Cardiac muscle cell (in vitro differentiated cells and primary cell): ENCODE measurements at places on chromosomes 4 and X. TPM values are rescaled to one million over a fixed set of nuclear protein-coding genes. Genes with fewer than 3 reads are reported as not detected.

- DNase-seq = no peak
- H3K4me1 ChIP-seq = no peaks in the 10 kb centered on the region
- H3K4me3 ChIP-seq = no peak overlapping the region
- H3K27me3 ChIP-seq = no peaks in the 10 kb centered on the region
- H3K27ac ChIP-seq = no peak overlapping the region
Observed at GRCh38 chr4:59223292-59223941, 1976.7 kb upstream of the ADGRL3 start.

DNA sequence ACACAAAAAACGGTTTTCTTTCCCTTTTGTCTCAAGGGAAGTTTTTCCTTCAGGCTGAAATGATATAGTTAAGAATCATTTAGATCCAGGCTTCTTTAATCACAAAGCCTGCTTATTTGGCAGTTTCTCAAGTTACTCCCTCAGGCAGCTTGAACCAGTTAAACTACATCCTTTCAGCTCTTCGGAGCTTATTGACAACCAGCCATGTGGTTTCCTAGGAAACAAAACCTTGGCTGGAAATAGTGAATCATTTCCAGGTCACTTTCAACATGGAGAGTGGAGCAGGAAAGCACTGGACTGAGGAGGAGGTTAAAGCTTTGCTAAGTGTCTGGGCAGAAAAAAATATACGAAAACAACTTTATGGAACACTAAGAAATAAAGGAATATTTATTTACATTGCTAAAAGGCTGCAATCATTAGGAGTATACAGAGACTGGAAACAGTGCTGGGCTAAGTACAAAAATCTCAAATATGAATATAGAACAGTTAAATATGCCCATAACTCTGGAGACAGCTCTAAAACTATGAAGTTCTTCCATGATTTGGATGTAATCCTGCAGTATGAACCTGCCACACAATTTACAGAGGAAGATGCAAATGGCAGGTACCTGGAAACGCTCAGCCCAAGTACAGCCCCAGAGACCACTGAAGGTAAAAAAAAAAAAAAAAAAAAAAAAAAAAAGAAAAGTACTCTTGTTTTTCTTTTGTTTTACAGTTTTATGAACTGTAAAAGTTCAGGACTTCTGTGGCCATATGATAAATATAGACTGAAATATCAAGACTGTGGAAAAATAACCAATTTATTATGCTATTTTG lies 23.2 kb upstream of the AASDH start:
- H3K36me3 ChIP-seq = peaks cover 5% of the 10 kb centered on the region
- DNase-seq = peak; percentile 98
- H3K4me1 ChIP-seq = peaks cover 8% of the 10 kb centered on the region
- no peak overlapping the region for H3K4me3 ChIP-seq
- H3K27me3 ChIP-seq = no peaks in the 10 kb centered on the region
- peak overlapping the region; percentile 28 for H3K27ac ChIP-seq

GRCh38 chr4:186900232-186900900 lies 176.7 kb upstream of the FAT1 start:
- H3K36me3 ChIP-seq = no peaks in the 10 kb centered on the region
- peak; percentile 75 for DNase-seq
- H3K4me1 ChIP-seq = no peaks in the 10 kb centered on the region
- no peak overlapping the region for H3K4me3 ChIP-seq
- H3K27me3 ChIP-seq = no peaks in the 10 kb centered on the region

Gene UPF3B
- total RNA-seq = 5.4 and 5.5 TPM in 2 replicates

Gene SLC2A9
- 0.42 and 0.95 TPM in 2 replicates for total RNA-seq

DNA sequence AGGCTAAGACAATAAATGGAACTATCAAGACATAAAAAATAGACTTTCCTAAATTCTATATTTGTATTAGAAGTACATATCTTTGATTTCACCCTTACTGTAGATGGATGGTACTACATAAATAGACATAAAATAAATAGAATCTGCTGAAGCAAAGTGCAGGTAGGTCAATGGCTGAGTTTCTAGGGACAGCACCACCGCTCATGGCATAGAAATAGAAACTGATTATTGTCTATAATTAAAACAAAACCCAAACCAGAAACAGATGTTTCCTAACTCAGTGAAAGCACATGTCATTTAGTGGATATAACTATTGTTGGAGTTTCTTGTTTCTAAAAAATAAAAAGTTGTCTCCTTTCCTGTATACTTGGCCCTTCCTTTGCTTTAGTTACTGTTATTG lies 387.3 kb upstream of the ADGRL3 start:
- H3K4me1 ChIP-seq = no peaks in the 10 kb centered on the region
- H3K27me3 ChIP-seq = no peaks in the 10 kb centered on the region
- DNase-seq = no peak
- H3K36me3 ChIP-seq = no peaks in the 10 kb centered on the region

GRCh38 chr4:125008676-125009075 lies 296.1 kb upstream of the ANKRD50 start:
- no peaks in the 10 kb centered on the region for H3K4me1 ChIP-seq
- H3K36me3 ChIP-seq = no peaks in the 10 kb centered on the region
- H3K4me3 ChIP-seq = no peak overlapping the region
- no peaks in the 10 kb centered on the region for H3K27me3 ChIP-seq

GRCh38 chrX:120301960-120302359 lies 9.3 kb downstream of the TMEM255A start:
- no peak overlapping the region for H3K4me3 ChIP-seq
- no peaks in the 10 kb centered on the region for H3K36me3 ChIP-seq
- no peaks in the 10 kb centered on the region for H3K27me3 ChIP-seq
- no peak overlapping the region for H3K27ac ChIP-seq
- no peaks in the 10 kb centered on the region for H3K4me1 ChIP-seq

DNA sequence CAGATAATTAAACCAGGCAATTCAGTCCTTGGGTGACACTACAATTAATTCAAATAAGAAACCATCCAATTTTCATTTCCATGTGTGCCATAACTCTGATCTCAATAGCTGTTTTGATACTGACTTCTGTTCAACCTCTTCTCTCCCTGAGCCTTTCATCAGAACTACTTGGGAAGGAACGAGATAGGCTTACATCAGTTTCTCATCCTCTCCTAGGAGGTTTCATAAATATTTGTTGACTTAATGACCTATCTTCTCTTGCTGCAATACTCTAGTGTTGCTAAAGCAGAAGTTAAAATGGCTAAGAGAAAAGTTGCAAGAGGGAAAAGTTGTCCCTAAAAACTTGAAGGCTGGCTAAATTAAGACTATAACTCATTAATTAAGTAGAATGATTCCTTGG lies 41.8 kb downstream of the PRKG2 start:
- no peak for DNase-seq
- no peaks in the 10 kb centered on the region for H3K27me3 ChIP-seq
- no peak overlapping the region for H3K4me3 ChIP-seq
- H3K27ac ChIP-seq = no peak overlapping the region

Gene WNK3
- total RNA-seq = 4.9 and 5.6 TPM in 2 replicates

Gene ASB12
- 0.24 and 0.46 TPM in 2 replicates for total RNA-seq

DNA sequence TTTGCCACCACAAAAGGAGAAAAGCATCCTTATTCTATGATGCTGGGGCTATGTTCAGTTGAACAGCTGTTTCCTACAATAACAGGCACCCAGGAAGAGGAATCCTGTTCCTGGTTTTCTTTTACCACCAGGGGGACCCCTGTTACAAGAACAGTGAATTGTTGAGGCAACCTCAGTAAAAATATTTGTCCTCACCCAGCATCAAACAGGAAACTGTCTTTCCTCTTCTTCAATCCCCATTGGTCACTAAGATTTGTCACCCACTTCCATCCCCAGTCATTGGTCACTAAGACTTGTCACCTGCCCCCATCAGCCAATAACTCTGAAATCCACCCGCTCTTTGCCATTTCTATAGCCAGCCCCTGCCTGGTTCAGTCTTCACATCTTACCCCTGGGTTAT lies 143.5 kb upstream of the GALNT7 start:
- no peak overlapping the region for H3K4me3 ChIP-seq
- H3K36me3 ChIP-seq = no peaks in the 10 kb centered on the region
- no peaks in the 10 kb centered on the region for H3K4me1 ChIP-seq
- no peak overlapping the region for H3K27ac ChIP-seq

GRCh38 chrX:63918611-63919010 lies 133.6 kb upstream of the ARHGEF9 start:
- no peaks in the 10 kb centered on the region for H3K27me3 ChIP-seq
- no peak overlapping the region for H3K27ac ChIP-seq
- H3K36me3 ChIP-seq = no peaks in the 10 kb centered on the region
- no peaks in the 10 kb centered on the region for H3K4me1 ChIP-seq

- H3K27me3 ChIP-seq = no peaks in the 10 kb centered on the region
- H3K27ac ChIP-seq = no peak overlapping the region
- H3K36me3 ChIP-seq = no peaks in the 10 kb centered on the region
- H3K4me3 ChIP-seq = no peak overlapping the region
- DNase-seq = no peak
Observed at GRCh38 chr4:137226900-137227299, 305.4 kb downstream of the PCDH18 start.

GRCh38 chr4:88722276-88722780 lies 24.7 kb upstream of the NAP1L5 start:
- no peak overlapping the region for H3K4me3 ChIP-seq
- H3K4me1 ChIP-seq = no peaks in the 10 kb centered on the region
- H3K27me3 ChIP-seq = no peaks in the 10 kb centered on the region
- H3K27ac ChIP-seq = peak overlapping the region; percentile 46
- DNase-seq = no peak

DNA sequence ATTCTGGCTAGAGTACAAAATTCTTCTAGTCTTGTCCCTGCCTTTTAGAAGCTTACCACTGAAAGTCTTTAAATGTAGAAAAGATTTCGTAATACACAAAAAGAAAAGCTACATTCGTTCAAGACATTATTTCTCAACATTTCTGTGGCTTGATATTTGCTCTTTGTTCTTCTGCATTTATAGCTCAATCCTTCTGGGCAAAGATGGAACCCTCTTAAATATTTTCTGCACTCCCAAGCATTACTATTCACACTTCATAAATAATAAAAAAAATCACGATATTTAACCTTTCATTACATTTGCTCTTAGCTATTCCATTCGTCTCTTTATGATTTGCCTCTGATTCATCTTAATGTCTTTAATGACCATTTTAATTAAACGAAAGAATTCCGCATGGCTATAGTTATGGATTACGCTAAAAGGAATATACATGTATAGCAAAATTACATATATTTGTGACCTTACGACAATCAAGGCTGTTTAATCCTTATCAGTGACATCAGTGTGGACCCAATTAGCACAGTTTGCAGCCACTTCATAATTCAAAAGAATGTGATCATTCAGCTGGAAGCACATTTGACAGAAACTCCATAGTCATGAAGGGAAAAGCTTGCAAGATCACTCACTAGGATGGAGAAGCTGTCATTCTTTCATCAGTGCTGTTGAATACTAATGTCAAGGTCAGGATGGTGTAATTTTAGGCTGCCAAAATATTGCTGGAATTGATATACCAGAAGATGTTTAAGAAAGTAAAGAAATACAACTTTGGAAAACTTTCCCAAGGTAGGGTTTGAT lies 1075.0 kb upstream of the TENM3 start:
- DNase-seq = no peak
- no peaks in the 10 kb centered on the region for H3K4me1 ChIP-seq
- H3K4me3 ChIP-seq = no peak overlapping the region
- H3K36me3 ChIP-seq = no peaks in the 10 kb centered on the region

DNA sequence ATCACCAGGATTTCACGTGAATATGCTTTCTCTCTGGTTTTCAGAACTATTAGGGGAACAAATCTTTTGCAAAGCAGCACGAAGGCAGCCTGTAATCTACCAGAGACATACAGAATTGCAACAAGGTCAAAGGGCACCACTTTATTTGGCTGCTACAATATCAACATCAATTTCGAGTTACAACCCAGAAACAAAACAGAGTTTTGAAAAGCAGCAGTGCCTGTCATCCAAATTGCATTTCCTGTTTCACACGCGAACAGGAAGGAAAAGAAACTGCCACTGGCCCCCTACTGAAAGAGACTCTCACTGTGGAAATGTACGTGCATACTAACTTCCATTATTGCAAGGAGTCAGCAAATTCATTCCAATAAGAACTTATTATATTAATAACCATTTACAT lies 17.1 kb upstream of the C1QTNF7 start:
- peaks cover 39% of the 10 kb centered on the region for H3K4me1 ChIP-seq
- H3K27me3 ChIP-seq = no peaks in the 10 kb centered on the region
- peak; percentile 2 for DNase-seq
- peak overlapping the region; percentile 22 for H3K27ac ChIP-seq
- H3K36me3 ChIP-seq = no peaks in the 10 kb centered on the region
- H3K4me3 ChIP-seq = no peak overlapping the region

Gene MXRA5
- 0.09 and 0.25 TPM in 2 replicates for total RNA-seq
